ENCODE measurements at places on chromosomes 5 and 9.

DNA sequence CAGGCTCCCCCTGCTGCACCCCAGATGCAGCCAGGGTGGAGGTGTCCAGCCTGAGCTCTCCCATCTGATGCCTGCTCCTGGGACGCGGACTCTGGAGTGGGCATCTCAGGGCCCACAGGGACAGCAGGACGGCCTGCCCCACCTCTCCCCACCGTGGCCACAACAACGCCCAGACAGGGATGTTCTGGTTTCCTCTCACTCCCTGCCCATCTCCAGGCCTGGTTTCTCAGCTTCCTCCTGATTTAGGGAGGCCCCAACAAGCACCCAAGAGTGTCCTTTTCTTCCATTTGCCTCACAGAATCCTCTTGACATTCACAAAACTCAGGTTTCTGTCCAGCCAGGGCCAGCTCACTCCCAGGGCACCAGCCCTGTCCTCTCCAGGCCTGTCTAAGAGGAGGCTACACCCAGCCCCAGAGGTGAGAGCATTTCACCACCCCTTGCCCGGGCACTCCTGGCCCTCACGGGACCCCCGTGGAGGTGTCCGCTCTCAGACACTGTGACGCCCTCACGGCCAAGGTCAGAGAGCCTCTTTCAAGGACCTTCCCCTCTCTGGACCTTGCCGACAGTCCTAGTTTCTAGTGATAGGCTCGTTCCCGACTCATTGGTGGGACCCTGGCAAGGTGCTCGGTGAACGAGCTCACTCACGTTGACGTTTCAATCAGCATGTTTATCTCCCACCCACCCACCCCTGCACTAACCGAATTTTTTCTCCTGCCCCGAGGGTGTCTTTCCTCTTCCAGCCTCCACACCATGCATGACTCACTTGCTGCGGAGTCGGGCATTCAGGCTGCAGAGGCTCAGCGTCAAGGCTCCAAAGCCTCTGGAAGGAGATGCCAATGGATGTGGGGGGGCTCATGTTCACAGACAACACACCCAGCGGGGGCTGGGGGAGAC is 62.0 kb upstream of the UNC5A start:
- DNase-seq: no peak

GRCh38 chr5:152264645-152265254 is 140.3 kb downstream of the NMUR2 start:
- DNase-seq: no peak

DNA sequence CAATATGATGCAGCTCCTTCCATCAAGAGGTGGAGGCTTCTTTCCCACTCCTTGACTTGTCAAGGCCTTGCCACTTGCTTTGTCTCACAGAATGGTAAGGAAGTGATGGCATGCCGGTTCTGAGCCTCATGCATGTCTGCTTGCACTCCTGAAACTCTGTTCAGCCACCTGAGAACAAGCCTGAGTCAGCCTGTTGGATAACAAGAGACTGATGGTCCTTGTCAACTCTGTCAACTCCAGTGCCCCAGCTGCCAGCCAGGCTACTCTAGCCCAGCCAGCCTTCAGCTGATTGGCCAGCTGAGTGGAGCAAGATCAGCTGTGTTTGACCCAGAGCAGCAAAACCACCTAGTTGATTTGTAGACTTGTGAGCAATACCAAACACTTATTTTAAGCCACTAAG is 4.4 kb upstream of the TENT4A start:
- no peak for DNase-seq

DNA sequence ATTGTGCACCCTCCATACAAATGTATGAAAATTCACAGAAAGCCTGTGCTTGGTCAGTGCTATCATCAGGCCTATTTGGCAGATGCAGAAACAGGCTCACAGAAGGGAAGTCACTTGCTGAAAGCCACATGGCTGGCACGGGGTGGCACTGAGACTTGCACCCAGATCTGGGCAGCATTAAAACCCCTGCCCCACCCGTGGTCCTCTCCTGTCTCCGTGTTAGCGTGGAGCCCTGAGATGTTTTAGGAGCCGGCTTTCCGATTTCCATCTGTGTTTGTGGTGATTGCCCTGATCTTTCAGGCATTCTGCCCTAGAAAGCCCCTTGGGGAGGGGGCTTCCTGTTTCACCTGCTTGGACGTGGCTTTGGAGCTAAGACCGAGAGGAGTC is 102.2 kb upstream of the IER5L start:
- no peak for DNase-seq

DNA sequence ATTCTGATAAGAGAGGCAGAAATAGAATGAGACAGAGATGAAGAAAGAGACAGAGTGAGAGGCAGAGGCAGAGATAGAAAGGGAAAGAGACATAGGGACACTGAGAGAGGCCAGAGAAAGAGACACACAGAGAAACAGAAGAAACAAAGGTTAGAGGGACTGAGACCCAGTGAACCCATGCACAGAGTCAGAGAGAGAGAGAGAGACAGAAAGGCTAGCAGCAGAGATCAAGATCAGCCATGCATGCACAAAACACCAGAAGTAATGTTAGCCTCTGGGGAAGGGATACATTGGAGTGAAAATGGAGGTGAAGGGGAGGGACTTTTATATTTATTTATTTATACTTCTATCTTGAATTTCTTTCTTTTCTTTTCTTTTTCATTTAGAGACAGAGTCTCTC is 14.1 kb upstream of the SPARC start:
- peak; percentile 30 for DNase-seq

GRCh38 chr9:129919277-129919676 is 84.0 kb downstream of the USP20 start:
- DNase-seq: no peak

DNA sequence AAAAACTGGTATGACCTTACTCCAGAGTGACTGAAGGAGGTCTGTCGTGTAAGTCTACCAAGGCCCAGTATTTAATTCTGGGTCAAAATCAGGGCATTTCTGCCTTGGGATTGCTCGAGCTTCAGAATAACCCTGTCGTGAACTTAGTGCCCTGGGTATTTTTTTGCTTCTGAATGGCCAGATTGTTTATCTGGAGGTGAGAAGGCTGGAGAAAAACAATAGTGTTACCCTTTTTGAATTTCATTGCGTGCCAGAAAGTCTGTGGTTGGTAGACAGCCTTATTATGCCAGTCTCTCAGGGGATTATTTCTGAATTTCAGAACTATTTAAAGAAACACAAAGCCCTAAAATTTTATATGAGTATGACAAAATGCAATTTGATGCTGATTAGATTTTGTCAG is 323.4 kb downstream of the CSNK1G3 start:
- no peak for DNase-seq

- no peak for DNase-seq
Measured at GRCh38 chr5:136242136-136242535, 49.2 kb upstream of the SMIM32 start.

DNA sequence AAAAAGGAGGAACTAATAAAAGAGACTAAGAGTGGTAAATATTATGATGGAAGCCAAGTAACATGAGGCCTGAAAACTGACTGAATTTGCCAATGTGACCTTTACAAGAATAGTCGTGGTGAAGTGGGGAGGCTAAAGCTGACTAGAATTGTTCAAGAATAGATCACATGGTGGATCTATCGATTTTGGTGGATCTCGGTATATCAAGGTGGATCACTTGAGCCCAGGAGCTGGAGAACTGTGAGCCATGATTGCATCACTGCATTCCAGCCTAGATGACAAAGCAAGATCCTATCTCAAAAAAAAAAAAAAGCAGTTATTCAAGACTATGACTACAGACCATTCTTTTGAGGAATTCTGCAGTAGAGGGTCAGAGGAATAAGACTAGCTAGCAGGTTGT is 15.1 kb downstream of the ERMP1 start:
- no peak for DNase-seq

- DNase-seq: no peak
Measured at GRCh38 chr9:120729791-120730241, 15.5 kb upstream of the MEGF9 start.

- DNase-seq: no peak
Measured at GRCh38 chr9:123391946-123392345, 35.9 kb downstream of the CRB2 start.

- DNase-seq: no peak
Measured at GRCh38 chr5:35087991-35088390, 40.2 kb upstream of the AGXT2 start.

GRCh38 chr5:74064911-74065310 is 438.9 kb downstream of the ARHGEF28 start:
- no peak for DNase-seq

DNA sequence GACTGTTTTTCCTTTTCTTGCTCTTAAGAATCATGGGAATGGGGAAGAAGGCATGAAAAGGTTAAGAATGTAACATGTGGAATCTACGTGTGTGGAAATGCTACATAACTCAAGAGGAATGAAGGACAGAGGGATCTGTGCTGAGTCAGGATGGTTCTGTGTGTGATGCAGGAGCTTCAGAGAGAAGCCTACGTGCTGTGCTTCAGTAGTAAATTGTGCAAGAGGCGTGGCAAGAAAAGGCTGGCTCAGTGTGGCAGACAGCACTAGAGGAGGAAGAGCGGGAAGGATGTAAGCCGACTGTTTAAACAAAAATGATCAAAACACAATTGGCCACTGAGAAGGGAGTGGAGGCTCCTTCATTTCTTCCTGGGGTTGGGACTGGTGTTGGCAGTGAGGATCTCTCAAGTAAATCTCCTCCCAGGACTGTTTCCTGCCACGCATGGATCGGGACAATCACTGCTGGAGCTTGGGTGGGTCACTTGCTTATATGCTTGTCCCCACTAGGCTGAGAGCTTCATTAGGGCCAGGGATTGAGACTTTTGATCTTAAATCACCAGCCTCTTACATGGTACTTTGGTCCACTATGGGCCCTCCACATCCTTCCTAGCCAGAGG is 59.4 kb upstream of the BASP1 start:
- no peak for DNase-seq

DNA sequence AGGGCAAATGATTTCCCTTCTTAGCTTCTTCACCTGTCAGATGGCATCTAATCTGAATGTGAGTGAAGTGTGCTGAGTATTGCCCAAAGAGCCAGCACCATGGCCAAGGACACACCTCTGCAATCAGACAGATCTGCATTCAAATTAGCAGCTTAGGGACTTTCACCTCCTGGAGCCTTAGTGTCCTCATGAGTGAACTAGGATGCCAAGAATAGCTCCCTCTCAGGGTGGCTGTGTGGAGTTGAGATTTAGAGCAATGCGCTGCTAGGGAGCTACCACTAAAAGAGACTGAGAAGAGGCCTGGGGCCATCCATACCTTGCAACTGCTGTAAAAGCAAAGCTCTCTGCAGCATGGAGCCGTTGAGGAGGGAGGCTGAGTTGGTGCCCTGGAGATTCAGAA is 1.4 kb downstream of the CIZ1 start:
- DNase-seq: no peak

- DNase-seq: no peak
Measured at GRCh38 chr5:174692381-174692780, 32.0 kb upstream of the MSX2 start.

- DNase-seq: peak; percentile 74
Measured at GRCh38 chr5:31770998-31771397, 132.1 kb downstream of the PDZD2 start.

GRCh38 chr9:71685988-71686387 is 82.3 kb downstream of the CEMIP2 start:
- no peak for DNase-seq

- DNase-seq: no peak
Measured at GRCh38 chr5:82259172-82259800, 18.9 kb downstream of the RPS23 start.

GRCh38 chr9:127586537-127586936 is 25.5 kb upstream of the STXBP1 start:
- DNase-seq: peak; percentile 67

GRCh38 chr5:142984525-142984924 is 214.3 kb downstream of the ARHGAP26 start:
- no peak for DNase-seq

DNA sequence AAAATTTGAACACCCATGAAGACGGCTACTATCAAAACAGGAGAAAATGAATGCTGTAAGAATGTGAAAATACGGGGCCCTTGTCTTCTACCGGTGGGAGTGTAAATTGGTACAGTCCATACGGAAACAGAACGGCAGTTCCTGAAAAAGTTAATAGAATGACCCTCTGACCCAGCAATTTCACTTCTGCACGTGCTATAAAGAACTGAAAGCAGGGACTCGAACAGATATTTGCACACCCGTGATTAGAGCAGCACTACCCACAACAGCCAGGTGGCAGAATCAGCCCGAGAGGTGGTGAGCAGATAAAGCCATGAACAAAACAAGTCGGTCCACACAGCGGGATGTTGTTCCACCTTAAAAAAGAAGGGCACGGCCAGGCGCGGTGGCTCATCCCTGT is 22.6 kb upstream of the SLC12A7 start:
- peak; percentile 70 for DNase-seq

- no peak for DNase-seq
Measured at GRCh38 chr5:172142709-172143215, 45.3 kb downstream of the STK10 start.

- peak; percentile 87 for DNase-seq
Measured at GRCh38 chr9:93576258-93577077, at the start of gene PHF2. TSS of gene PHF2 (plus strand) at chr9:93576584. CDS start at chr9:93576774, 190 bp downstream.

- no peak for DNase-seq
Measured at GRCh38 chr5:122454541-122454940, 142.5 kb downstream of the SNCAIP start.

GRCh38 chr9:129889122-129889940 is 54.1 kb downstream of the USP20 start:
- no peak for DNase-seq

GRCh38 chr9:6214434-6214833 is 1.2 kb upstream of the IL33 start:
- no peak for DNase-seq

DNA sequence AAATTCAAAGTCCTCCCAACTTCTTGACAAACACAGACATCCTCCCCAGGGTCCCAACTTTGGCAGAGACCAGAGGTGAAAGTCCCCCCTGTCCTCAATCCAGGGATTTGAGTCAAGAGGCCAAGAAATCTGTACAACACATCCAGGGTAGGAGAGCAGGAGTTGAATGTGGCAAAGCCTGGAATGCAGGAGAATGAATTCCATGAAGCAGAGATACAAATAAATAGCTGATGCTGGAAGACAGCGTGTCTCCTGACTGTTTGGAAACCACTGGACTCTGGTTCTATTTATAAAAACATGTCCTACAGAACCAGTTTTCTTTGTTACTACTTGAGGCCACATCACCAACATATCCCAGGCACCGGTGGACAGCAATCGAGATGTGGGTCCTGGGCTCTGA is 43.7 kb upstream of the SLIT3 start:
- no peak for DNase-seq

DNA sequence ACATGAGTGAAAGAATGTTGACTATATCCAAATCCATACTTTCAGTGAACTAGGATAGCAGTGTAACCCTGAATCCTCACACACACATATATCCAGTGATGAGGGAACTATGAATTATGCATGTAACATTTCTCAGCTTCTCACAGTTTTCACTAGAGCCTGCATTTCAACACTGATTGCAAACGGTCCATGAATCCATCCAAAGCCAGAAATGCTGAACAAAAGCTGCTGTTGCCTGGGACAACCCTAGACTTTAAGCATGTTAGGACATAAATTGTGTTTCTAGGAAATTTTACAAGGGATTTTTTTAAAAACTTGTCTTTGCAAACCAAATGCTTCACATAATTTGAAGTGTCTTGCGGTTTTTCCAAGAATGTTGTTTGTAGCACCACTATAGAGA is 2010.0 kb upstream of the WWC1 start:
- no peak for DNase-seq

GRCh38 chr5:124604419-124604818 is 142.0 kb downstream of the ZNF608 start:
- no peak for DNase-seq

- DNase-seq: no peak
Measured at GRCh38 chr5:141623611-141624010, 4.8 kb upstream of the DIAPH1 start.

Measured in GM20000 (cell line).